ENCODE measurements at places on chromosomes 16 and 17.

DNA sequence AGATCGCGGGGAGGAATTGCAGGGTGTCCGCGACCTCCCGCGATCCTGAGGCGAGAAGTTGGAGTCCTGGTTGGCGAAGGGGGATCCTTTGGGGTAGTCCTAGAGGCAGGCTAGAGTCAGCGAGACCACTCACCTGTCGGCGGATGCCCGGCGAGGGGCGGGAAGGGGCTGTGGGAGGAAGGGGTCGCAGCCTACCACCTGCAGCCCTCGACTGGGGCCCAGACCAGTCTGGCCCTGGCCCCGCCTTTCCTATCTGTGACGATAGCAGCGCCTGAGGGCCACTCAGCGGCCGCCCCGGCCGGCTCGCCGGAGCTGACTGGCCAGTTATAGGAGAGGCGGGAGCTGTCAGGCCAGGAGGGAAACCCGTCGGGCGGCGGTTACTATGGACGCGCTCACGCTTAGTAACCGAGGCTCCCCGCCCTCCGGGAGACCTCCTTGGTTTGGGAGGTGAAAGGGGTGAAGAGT lies at the start of gene TEKT3:
TSS of gene TEKT3 (minus strand) at position 213 of the 465 bp plus-strand sequence. CDS start 10,012 bp downstream, outside the sequence.
- DNase-seq = peak; percentile 64

- no peak for DNase-seq
Observed at GRCh38 chr17:32349503-32349853, 479 bp upstream of the ZNF207 start.

DNA sequence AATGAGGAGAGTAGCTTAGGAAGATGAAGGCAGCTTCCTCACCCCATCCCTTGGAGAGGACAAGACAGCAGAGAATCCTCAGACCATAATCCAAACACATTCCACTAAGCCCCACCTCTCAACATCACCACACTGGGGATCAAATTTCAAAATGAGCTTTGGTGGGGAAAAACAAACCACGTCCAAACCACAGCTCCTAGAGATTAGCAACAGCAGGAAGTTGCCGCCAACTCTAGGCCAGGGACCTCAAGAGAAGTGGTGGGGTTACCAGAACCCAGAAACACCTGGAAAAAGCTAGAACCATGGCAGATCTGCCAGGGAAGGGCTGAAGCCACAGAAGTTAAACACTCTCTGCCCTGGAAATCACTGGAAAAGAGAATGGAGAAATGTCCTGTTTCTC lies 571.6 kb downstream of the HS3ST4 start:
- no peak for DNase-seq

DNA sequence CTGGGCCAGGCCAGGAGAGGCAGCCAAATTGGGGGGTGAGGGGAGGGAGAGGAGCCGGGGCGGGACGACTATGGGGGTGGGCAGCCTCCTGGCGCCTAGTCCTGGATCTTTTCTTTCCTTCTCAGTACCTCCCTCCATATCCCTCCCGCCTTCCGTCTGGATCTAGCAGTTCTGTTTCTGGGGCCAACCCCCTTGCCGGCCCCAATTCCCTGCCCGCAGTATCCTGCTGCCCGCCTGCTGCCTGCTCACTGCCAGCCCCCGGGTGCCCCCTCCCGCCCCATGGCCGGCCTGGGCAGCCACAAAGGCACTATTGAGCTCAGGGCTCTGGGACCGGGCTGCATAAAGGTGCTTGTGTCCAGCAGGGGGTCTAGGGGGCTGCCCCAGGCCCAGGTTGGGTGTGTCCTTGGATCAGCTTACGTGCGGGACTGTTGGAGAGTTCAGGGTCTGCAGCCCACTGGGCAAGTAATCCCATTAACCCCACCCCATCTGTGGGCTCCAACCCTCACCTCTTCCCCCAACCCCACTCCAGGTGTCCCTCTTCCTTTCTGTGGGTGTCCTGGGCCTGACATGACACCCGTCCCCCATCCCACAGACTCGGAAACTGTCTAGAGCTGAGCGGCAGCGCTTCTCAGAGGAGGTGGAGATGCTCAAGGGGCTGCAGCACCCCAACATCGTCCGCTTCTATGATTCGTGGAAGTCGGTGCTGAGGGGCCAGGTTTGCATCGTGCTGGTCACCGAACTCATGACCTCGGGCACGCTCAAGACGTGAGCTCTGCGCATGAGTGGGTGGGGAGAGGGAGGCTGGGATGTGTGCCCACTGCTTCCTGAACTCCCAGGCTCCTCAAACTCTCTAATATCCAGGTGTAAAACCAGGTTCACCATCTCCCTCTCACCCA lies 2.0 kb downstream of the WNK4 start:
- DNase-seq = no peak

DNA sequence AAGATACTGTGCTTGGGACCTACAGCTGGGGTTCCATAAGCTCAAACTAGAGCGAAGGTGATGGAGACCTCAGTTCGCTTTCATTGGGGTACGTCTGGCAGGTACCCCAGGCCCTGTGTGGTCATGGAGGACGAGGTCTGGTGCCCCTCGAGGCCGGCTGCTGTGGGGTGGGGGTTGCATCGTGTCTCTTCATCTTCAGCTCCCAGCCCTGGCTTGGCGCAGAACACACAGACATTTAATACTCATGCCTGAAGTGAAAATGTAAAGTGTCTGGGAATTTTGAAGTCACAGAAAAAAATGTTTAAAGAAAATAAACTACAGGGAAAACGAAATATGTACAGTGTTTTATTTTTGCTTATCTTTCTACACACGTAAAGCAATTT lies 80.5 kb downstream of the TBC1D16 start:
- DNase-seq = no peak

All from fibroblast of villous mesenchyme (primary cell).